ENCODE measurements at places on chromosomes 5 and 9.

- no peak for DNase-seq
Measured at GRCh38 chr9:76441551-76442322, 17.2 kb upstream of the GCNT1 start.

DNA sequence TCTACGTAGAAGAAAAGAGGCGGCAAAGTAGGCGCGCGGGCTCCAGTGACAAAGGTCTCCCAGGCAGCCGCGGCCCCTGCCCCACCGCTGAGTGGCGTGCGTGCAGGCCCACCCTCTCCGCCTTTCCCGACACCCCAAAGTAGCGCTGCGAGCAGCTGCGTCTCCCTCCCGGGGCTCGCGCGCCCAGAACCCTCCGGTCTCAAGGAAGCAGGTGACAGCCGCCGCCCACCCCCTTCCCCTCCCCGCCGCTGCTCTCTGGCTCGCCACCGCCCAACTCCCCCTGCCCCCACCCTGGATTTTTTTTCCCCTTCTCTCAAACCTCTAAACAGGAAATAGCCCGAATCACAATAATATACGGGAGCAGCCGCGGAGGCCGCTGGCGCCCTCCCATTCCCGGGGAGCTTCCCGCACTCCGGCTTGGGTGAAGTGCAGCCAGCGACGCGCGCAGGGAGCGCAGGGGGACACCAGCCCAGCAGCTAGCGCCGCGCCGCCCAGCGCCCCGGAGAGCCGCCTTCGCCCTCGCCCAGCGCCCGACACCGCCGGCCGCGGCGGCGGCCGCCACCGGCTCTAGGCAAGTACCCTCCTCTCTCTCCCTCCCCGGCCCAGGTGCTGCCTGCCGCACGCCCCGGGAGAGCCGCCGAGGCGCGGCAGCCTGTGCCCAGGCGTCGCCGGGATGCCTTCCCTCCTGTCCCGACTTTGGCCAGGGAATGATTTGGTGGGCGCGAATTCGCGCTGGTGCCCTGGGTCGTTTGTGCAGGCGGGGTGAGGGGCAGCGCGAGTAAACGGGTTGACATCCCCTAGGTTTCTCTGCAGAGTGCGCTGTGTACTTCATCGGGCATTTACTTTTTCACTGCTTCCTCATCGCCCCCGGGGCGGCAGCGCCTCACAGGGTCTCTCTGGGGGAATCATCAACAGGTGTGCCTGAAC lies 52.7 kb upstream of the TJP2 start:
- peak; percentile 56 for DNase-seq

DNA sequence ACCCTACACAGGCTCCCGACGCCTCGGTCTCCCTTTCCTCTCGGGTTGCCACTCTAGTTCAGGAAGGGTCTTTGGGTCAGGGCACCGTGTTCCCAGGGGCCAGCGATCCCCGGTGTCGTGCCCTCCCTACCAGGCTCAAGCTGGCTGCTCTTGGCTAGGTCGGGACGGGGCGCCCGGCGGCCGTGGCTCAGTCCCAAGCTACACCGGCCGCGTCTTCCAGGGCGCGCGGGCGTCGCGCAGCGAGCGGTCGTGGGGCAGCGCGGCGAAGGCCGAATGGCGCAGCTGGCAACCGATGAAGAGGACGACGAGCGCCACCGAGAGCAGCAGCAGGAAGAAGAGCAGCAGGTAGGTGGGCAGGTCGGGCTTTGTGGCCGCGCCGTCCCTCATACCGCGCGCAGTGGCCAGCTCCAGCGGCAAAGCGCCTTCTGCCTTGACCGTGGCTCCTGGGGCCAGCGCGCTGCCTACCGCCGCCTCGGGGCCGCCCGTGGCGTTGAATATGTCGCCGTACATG lies 892 bp downstream of the SMIM32 start:
- peak; percentile 32 for DNase-seq

DNA sequence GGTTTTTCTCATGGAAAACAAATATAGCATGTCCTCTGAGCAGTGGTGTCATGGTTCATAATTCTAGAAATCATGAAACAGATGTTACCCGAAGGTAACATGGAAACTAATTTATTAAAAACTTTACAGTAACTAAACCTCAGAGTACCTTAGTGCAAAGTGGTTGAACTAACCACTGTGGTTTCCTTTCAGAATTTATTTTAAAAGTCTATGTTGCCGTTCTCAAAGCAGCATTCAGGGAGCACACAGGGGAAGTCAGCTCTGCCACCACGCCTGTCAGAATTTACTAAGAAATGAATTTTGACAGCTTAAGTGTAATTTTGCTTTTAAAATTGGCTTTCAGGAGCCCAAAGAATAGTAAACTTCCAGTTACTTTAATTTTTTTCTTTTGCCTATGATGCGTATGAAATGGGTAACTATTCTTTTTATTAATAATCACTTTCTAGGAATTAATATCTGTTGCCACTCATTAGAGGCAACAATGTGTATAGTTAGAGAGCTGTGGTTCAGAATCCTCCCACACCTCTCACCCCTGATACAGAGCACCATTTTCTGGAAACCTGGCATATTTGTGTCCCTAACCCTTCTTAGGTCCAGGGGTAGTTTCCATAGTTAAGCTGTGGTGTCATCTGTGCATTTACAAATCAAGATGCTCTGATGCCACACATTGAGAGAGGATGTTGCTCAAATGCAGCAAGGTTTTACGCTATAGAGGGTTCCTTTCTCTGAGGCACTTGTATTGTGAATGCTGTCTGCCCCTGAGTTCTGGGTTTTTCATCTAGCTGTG lies 202.6 kb downstream of the ZSWIM6 start:
- no peak for DNase-seq

GRCh38 chr5:123285122-123286023 lies 137.8 kb downstream of the CEP120 start:
- DNase-seq = no peak

GRCh38 chr5:158619083-158619788 lies 480.5 kb downstream of the EBF1 start:
- no peak for DNase-seq

GRCh38 chr5:37133939-37134338 lies 115.2 kb downstream of the CPLANE1 start:
- no peak for DNase-seq

DNA sequence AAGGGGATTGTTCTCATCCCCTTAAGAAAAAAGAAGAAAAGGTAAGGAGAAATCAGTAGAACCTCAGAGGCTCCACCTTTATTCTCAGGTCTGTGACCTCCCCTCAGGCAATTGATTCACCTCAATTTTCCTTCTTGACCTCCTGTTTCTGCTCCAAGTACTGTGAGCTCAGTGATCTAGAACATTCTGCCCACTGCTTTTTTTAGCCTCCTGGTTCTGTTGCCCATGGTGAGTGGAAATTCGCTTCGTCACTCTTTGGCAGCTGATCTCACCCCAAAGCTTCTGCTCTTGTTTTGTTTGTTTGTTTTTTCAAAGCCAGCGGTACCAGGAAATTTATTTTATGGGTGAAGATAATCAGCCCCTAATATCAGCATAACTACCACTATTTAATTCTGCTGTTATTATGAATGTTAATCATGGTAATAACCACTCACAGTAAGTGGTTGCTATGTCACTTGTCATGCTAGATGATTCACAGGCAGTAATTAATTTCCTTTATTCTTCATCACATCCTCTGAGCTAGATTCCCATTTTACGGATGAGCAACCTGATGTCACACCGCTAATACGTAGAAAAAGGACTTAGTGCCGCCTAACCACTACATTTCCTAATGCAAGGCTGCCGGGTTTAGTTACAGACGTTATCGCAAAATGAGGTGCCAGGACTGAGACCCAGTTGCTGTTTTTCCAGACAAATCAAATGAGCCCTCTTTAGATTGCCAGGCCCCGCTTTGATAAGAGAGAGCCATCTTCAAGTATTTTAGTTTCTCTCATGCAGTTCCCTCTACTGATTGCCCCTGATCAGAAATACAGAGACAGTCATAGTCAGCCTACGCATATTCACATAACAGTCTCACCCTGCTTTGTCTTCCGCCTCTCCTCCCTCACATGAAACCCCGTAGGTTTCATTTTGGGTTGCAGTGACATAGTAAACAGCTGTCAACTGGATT lies 78.2 kb downstream of the CYFIP2 start:
- no peak for DNase-seq

DNA sequence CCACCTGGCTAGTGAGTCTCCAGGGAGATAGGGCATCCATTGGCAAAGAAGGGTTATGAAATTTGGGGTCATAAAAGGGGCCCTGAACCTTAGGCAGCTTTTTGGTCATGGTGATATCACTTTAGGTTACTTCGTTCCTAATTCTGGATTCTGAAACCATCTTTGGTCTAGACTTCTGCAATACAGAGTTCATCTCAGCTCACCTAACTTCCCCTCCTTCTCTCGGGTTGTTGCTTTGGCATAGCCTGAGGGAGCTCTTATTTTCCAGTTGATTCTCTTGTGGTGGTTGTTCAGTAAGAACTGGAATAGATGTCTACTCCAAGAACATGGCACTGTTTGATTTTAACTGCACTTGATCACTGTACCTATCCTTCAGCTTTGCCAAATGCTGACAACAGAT lies 148.9 kb upstream of the RUSC2 start:
- no peak for DNase-seq

Data from WERI-Rb-1 (cell line).